NCI-H2081 treated with DMSO at 0.1 percent for 48 hours (cell line): ENCODE measurements at places on chromosomes 6 and 20.

DNA sequence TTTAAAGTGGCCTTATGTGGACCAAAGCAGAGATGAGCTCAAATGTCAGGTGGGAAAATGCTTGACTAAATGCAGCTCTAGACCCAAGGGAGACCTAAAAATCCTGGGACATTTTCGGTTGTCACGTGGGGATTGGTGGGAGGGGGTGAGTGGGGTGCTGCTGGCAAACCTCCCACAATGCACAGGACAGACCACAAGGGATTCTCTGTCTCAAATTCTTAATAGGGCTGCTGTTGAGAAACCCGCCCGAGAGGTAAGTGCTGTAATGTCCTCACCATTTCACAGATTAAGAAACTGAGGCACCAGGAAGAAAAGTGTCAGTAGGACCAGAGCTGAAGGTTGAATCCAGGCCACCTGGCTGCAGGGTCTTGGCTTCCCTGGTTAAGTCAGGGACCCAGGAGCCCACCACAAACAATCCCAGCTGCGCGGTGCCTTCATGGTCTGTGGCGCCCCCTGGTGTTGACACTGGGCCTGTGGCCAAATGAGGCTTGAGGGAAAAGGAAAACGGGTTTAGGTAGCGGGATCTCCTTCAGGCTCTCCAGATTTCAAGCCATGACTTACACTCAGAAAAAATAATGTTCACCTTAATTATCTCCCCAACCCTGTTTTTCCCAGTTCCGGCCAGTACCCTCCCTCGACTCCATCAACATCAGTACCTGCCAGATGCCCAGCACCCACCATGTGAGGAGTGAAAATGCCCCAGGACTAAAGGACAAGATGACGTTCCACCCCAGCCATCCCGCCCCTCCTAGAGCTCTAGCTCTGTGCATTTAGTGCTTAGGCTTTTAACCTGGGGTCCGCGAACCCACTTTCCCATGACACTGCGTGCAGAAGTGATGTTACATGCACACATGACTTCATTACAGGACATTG is 7.2 kb downstream of the HLA-G start:
- no peak for DNase-seq

DNA sequence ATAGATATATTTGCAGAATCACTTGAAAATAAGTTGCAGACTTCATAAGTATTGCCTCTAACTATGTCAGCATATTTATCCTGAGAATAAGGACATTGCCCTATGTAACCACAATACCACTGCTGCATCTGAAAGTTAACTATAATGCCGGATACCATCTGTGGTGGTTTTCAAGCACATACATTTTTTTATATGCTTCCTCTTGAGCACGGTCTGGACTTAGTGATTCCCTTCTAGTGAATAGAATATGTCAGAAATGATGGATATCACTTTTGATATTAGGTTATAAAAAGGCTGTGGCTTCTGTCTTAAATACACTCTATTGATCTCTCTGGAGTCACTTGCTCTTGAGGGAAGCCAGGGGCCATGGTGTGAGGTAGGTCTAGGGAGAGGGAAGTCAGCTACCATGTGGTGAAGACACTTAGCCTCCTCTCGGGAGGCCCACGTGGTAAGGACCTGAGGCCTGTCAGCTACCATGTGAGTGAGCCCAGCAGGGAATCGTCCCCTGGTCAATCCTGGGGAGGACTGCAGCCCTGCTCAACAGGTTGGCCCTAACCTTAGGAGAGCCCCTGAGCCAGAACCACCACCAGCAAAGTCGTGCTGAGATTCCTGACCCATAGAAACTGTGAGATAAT is 57.5 kb downstream of the CCDC170 start:
- DNase-seq = no peak

- DNase-seq = no peak
Measured at GRCh38 chr20:45817376-45818194, 5.1 kb downstream of the UBE2C start.

GRCh38 chr6:2961506-2961905 is 9.9 kb downstream of the SERPINB6 start:
- no peak for DNase-seq

DNA sequence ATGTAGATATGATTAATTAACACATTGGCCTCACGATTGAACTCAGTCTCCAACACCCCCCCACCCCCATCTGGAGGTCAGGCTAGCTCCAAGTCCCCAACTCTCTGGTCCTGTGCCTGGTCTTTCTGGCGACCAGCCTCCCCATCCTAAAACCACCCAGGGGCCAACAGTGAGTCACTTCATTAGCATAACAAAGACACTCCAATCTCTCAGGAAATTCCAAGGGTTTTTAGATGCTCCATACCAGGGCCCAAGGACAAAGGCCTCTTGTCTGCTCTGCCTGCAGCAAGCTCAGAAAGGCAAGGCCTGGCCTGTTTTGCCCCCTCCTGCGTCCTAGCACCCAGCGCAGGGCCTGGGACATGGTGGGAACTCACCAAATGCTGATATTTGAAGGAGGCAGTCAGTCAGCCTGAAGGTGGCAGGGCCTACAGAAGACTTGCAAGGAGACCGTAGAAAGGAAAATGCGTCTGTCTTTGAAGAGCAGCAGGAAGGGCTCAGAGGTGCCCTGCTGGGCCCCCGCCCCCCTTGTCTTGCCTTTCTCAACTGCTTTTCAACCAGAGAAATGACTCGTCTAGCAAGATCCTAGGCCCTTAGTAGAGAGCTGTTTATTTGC is 184.7 kb downstream of the CDH4 start:
- DNase-seq = no peak

- DNase-seq = no peak
Measured at GRCh38 chr6:168217880-168218537, 101.6 kb downstream of the DACT2 start.

DNA sequence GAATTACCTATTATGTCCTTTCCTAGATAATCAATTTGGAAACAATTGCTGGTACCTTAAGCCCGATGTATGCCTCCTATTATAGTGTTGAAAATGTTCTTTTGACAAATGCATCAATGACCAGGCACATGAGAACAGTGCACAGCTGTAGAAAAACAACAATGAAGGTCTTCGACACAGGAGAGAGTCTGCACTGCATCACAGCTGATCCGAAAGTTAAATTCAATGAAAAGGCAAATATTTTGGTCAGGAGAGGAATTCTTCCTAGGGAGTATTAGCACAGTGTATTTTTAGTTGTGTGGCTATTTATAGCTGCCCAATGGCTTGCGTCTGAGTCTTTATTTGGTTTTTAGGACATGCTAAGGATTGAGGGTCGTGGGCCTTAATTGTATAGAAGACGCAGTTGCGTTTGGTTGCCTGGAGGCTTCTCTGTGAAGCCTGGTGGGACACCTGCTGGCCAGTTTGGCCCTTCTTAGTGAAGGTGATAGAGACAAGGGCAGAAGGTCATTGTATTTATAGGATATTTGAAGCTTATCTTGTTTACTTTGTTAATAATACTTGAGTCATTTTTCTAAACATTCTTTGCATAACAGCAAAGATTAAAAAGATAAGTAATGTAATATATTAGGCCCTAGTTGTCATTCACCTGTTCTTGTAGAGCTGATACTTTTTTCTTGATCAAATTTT is 72.3 kb downstream of the CDYL start:
- no peak for DNase-seq

GRCh38 chr20:13180986-13181889 is 39.8 kb upstream of the ISM1 start:
- DNase-seq = no peak

GRCh38 chr20:50211091-50211490 is 20.5 kb downstream of the CEBPB start:
- no peak for DNase-seq

GRCh38 chr6:153405931-153406330 is 274.8 kb upstream of the RGS17 start:
- DNase-seq = no peak

DNA sequence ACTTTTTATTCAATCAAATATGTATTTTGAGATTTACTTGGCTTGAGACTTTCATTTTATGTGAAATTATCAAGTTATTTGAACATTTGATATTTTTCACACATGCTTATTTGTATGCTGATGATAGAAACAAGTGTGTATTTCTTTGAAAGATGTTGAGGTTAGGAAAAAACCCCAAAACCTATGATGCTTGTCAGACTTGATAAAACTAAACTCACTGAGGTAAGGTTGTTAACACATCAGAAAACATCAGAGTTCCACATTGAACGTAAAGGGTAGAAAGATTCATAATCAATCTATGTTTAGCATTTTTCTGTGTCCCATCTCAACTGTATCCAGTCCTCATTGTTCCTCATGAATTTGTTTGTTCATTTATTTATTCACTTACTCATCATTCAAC is 12.2 kb downstream of the SF3B5 start:
- DNase-seq = no peak

GRCh38 chr6:12379181-12379580 is 89.0 kb downstream of the EDN1 start:
- no peak for DNase-seq

- no peak for DNase-seq
Measured at GRCh38 chr6:17724341-17724740, 17.6 kb upstream of the NUP153 start.

DNA sequence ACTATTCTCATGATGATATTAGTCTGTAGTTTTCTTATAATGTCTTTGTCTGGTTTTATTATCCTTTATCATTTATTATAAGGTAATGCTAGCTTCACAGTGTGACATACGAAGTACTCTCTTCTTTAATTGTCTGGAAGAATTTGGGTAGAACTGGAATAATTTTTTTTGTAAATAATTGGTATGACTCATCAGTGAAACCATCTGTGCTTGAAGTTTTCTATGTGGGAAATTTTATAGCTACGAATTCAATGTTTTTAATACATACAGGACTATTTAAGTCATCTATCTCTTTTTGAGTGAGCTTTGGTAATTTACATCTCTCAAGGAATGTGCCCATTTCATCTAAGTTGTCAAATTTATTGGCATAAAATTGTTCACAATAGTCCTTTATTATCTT is 86.3 kb downstream of the SOD2 start:
- no peak for DNase-seq

GRCh38 chr6:4364711-4365110 is 229.3 kb upstream of the ECI2 start:
- DNase-seq = no peak
